ENCODE measurements at places on chromosomes 13 and 19.

- no peak for DNase-seq
Observed at GRCh38 chr13:42780044-42780443, 1.3 kb upstream of the FAM216B start.

GRCh38 chr19:50912727-50913716, 1.8 kb upstream of the KLK4 start:
- DNase-seq = no peak

DNA sequence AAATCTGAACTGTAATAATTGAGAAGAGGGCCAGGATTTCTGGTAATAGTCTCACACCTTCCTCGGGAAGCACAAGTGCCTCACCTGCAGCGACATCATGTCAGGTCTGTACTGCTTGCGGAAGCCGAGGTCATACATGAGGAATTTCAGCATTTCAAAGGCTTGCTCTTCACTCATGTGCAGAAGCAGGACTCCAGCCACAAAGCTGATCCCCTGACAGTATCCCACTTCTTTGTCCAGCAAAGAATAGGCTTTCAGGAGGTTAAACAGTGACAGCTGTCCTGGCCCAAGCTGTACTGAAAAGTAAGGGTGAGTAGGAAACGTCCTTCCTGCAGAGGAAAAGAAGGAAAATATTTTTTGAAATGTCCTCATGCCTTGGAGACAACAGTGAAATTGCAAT, 182.7 kb downstream of the TBC1D4 start:
- DNase-seq = no peak

- DNase-seq = peak; percentile 30
Observed at GRCh38 chr19:7595466-7596133, at the start of gene CAMSAP3. Gene CAMSAP3, plus strand, starts transcription at chr19:7595863. Its CDS starts 140 bp downstream, at chr19:7596003.

GRCh38 chr13:52061587-52061986, 37.1 kb downstream of the UTP14C start:
- no peak for DNase-seq

- DNase-seq = no peak
Observed at GRCh38 chr13:108917581-108917980, 288.2 kb downstream of the MYO16 start.

DNA sequence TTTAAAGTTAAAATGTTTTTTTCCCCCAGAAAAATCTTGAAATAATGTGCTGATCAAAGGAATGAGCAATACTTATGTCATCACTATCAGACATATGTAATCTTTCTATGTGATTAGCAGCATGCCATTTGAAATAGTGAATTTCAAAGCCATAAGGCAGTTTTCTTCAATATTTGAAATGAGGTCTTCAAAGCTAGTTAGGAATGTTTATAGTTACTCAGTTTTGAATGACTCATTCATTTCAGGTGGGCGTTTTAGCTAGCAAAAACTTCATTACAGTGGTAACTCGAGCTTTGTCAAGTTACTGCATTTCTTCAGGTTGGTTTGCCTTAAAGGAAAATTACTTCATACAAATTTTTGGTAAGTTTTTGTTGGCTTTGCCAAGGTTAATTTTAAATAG, 102.1 kb downstream of the ATP8A2 start:
- DNase-seq = no peak

- no peak for DNase-seq
Observed at GRCh38 chr13:93227878-93228642, 1.5 kb downstream of the GPC6 start.

GRCh38 chr13:104270731-104271130, 1204.5 kb upstream of the SLC10A2 start:
- no peak for DNase-seq

- DNase-seq = no peak
Observed at GRCh38 chr19:54104998-54105715, 2.5 kb downstream of the NDUFA3 start.

- no peak for DNase-seq
Observed at GRCh38 chr19:33660410-33661124, 38.8 kb downstream of the CHST8 start.

- DNase-seq = no peak
Observed at GRCh38 chr13:30047154-30047874, 196.9 kb upstream of the UBL3 start.

DNA sequence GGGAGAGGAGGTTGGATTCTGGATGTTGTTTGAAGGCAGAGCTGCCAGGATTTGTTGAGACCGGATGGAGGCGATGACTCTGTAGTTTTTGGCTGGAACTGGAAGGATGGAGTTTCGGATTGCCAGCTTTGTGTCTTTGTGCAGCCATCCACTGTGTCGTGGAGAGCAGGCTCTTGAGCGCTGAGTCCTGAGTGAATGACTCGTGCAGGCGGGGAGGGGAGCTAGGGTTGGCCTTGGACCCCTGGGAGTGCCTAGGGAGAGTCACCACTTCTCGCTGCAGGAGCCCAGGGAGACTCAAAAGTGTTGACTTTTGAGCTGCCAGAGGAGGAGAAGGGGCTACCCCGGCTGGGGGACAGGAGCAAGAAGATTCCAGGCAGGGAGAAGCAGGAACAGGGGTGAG, 3.9 kb downstream of the TOMM40 start:
- no peak for DNase-seq

GRCh38 chr19:19214892-19215291, 3.1 kb downstream of the NCAN start:
- DNase-seq = no peak

- no peak for DNase-seq
Observed at GRCh38 chr13:95098916-95099315, 202.3 kb downstream of the ABCC4 start.

- no peak for DNase-seq
Observed at GRCh38 chr19:1837625-1838105, 10.6 kb downstream of the REXO1 start.
